ENCODE measurements at places on chromosomes 1 and 21.

DNA sequence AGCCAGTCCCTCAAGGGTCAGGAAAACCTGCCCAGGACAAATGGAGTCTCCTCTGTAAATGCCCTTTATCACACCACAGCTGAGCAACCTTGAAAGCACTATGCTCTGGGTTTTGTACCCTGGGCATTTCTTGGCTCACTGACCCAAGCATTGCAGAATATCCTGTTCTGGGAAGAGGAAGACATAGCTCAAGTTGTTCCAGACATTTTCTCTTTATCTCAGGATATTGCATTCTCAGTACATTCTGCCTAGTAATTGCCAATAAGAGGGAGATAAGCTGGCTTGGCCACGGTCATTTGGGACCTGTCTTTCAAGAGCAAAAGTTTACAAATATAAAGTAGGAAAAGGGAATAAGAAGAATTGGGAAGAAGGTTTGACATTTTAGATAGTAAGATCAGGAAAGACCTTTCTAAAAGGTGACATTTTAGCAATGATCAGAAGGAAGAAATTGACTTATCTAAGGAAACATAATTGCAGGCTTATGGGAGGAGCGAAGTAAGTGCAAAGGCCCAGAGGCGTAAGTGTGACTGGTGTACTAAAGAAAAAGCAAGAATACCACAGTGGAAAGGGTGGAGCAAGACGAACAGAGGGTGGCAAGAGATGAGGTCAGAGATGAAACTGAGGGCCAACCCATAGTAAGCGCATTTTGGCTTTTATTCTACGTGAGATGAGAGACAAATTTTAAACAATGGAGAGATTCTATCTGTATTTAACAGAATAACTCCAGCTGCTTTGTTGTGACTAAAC is 394.0 kb upstream of the CXADR start:
- DNase-seq, result no peak

DNA sequence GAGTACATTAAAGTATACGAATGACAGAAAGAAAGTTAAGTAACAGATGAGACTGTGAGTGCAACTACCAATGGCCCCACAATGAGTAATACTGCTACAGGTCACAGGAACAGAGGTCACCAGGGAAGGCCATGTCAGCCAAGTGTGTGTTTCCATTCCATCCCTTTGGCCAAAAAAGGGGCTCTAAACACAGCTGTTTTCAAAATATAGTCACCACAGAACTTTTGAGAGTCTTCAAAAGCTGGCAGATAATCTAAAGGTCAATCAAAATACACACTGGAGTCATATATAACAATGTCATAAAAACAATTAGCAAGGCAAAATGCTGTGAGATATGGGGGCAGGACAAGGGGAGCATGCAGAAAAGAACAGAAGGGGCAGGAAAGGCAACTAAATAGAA is 10.2 kb downstream of the USP24 start:
- peak; percentile 28 for DNase-seq

DNA sequence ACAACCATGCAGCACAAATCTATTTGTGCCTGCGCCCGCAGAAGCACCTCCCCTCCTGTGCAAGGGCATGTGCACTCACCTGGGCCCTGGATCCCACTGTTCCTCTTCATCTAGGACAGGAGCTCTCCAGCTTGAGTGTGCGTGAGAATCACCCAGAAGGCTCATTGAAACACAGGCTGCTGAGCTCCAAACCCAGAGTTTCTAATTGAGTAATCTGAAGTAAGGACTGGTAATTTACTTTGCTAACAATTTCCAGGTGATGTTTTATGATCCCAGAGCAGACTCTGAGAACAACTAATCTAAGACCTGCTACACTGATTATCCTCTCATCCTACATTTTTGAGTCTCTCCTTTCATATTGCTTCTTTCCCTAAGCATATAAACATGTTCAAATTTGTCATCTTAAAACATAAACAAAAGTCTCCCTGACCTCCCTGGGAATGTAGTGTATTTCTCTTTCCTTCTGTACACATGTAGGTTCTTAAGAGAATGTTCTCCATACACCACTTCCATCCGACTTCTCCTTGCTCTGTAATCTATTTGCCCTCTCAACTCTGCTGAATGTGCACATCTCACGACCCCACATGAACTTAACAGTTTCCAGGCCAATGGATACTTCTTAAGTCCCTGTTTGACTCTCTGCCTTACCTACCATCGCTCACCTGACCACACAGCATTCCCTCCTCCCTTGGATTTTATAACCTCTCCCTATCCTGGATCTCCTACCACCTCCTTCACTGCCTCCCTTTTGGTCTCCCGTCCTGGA is 522.5 kb downstream of the SMYD3 start:
- DNase-seq, result no peak

- DNase-seq, result peak; percentile 65
These were observed 9.1 kb downstream of the TTC22 start for GRCh38 chr1:54791880-54792522.

DNA sequence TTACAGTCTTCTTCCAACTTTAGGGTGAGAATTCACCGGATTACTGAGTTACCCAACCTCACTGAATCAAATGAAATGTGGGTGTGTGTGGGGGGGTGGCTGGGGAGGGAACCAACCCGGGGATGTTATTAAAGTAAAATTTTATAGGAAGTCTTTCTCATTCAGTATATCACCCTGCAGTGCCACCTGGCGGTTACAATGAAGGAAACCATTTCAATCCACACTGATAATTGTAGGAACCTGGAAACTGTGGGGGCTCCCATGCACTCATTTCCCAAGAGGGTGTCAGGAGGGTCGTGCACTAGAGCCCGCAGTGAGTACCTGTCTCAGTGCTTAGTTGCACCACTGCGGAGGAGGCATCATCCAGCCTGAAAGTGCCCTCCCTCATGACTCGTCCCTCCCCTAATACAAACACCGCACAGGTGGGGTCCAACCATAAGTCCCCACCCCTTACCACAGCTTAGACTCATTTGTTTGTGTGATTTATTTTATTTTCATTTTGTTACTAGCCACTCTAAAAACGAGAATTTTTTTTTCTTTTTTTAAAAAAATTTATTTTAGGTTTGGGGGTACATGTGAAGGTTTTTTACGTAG is 29.1 kb upstream of the IGSF5 start:
- peak; percentile 32 for DNase-seq

- no peak for DNase-seq
These were observed 45.4 kb downstream of the SLC45A1 start for GRCh38 chr1:8363186-8363766.

- DNase-seq, result peak; percentile 24
These were observed 550.6 kb downstream of the PTBP2 start for GRCh38 chr1:97271916-97272788.

GRCh38 chr1:43832255-43832654 is 101.3 kb upstream of the ARTN start:
- DNase-seq, result no peak

- peak; percentile 65 for DNase-seq
These were observed 215.5 kb downstream of the KCNJ6 start for GRCh38 chr21:37700641-37701202.

DNA sequence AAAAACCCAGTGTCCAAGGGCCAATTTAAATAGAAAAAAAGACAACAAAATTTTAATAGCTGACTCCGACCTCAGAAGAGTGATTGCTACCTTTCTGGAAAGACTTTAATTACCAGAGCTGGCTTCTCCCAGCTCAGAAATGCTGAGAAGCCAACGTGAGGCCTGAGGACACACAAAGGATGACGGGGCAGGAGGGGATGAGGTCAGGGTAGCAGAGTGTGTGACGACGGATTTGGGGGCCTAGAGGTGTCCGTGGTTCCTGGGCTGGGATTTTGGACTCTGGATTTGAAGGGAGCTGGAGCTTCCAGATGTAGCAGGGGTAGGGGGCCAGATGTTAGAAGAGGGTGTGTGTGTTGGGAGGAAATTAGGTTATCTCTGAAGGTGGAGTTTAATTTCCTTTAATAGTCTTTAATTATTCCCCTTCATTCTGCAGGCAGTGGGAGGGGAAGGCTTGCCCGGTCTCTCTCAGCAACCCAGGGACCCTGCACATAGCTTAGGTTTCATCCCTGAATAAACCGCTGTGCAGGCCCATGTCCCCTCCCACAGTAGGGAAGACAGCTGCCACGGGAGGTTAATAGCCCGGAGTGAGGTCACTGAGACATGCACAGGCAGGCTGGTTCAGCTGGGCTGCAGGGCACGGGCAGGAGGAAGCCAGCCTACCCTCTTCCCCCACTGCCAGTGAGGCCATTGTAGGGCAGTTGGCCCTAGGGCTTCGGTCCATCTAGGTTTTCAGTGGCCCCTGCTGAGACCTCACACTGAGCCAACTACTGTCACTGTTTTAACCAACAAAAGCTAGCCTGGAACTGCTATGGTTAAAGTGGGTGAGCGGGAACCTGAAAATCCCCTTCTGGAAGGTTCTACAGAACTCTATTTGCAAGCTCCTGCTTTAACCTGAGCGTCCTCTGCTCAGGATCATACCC is 3.8 kb upstream of the PADI3 start:
- DNase-seq, result no peak

DNA sequence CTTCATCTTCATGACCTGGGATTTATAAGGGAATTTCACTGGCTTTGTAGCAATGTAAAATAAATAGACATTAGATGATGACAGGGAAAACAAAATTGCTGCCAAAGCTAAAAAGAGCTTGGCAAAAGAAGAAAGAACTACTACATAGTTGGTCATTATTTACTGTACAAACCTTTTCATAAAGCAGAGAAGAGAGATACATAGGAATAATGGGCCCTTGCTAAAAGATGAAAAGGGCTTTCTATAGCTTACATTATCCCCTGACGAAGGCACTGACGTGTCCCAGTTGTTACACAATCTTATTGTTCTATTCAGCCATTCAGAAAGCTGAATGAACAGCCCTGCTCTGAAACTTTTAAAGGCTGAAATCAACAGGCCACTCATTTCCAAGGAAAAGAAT is 57.1 kb downstream of the ZC3H11B start:
- DNase-seq, result no peak

GRCh38 chr1:2934156-2934540 is 87.1 kb upstream of the ACTRT2 start:
- no peak for DNase-seq

GRCh38 chr1:75672528-75673393 is 51.7 kb upstream of the ACADM start:
- peak; percentile 93 for DNase-seq

DNA sequence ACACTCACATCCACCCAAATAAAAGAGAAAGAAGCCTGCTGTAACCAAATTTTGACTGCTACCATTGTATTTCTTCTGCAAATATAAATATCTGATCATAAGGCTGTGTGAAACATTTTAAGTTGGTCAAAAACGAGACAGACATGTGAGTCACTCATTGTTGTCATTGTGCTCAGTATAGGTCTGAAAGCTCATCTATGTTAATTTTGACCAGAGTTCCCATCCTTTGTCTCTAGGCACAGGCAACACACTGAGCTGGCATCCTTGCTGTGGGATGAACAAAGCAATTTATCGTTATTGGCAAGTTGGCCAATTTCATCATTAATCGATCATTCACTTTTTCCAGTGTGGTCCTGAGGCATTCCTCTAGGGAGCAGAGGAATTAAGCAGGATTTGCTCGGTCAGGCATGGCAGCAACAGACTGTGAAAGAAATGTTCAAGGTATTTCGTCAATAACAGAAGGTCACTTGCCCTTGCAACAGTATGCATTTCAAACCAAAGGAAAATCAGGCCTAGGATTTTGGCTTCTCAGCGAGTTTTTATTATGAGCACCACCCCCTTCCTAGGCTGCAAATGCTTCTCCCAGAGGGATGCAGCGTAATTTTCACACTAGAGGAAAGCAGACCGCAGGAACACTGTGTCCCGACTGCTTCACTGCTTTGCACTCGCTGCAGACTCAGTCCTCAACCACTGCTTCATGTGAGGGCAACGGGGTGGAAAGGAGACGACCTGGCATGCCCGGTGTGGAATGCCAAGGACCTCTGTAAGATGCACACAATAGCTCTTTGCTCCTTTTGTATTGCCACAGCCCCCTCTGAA is 87.9 kb upstream of the SMYD2 start:
- peak; percentile 85 for DNase-seq

DNA sequence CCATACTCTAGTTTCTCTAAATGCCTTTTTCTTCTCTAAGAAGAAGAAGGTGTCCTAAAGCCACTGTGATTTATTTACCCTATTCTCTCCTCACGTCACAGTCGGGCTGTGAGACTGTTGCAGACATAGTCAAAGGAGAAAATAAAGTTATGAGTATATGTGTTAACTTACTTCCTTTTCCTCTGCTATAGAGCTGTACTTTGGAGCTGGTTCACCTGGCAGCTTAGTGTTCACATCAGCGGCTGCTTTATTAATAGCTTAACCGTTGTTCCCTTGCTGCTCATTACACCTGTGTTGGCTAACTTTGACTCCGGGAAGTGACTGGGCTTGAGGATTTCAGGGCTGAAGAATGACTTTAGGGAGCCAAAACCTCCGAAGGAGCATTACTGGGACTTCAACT is 3.6 kb downstream of the PFKFB2 start:
- DNase-seq, result no peak

GRCh38 chr1:228373681-228374571 is 32.7 kb downstream of the TRIM11 start:
- no peak for DNase-seq

DNA sequence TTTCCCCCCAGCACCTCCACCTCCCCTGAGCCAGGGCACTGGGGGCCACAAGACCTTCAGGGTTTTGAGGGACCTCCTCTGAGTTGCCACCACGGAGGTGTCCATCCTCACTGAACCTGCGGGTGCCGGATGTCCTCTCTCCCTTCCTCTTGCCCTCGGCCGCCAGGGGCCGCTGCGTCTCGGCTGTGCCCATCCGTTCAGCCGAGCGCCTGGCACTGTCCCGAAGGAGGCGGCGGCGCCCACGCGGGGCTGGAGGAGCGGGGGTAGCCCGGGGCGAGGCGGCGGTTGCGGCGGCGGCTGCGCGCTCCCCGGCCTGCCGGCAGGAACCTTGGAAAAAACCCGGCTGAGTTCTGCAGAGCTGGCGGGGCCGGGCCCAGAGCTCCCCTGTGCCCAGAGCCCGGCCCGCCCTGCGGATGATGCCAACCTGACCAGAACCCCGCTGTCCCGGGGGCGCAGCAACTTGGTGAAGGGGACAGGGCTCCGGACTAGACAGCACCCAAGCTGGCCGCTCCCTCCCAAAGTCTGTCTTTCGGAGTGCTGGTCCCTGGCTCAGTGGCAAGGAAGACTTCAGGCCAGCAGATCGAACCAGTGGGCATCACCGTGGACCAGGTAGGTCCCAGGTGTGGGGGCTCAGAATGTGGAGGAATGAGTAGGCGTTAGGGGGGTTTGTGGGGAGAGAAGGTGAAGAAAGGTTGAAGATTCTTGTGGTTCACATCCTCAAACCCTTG is 3.7 kb upstream of the PPM1J start:
- DNase-seq, result peak; percentile 32

DNA sequence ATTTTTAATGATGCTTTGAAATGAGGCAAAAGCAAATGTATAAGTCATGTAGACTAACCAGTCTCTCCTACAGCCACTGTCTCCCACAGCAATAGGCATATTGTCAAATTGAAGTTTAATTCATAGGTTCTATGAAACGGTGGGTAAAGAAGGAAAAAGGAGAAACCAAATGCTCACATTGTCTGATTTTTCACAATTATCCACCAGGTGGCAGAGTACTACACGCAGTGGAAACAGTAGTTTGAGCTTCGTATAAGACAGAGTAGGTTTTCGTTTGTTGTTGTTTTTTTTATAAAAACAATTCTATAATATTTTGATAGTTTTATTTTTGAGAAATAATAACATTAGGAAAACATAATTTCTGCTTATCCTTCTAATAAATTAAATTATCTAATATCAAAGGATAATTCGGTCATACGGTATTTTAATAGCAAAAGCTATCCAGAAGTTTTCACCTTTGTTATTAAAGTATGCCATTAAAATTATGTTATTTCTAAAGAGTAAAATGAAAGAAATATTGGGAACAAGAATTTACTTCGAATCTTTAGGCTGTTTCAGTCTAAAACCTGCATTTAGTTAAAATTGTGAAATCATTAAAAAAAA is 39.1 kb downstream of the TYW3 start:
- peak; percentile 54 for DNase-seq

- peak; percentile 58 for DNase-seq
These were observed 96.6 kb downstream of the PTPN14 start for GRCh38 chr1:214454569-214455396.

Data from renal cortical epithelial cell (primary cell).